CD4-positive, alpha-beta T cell treated with Interleukin-15 for 4 hours (primary cell): ENCODE measurements at places on chromosomes 5 and 9.
A peak's percentile ranks its signal among the peaks of the same experiment; 100 is the strongest.

DNA sequence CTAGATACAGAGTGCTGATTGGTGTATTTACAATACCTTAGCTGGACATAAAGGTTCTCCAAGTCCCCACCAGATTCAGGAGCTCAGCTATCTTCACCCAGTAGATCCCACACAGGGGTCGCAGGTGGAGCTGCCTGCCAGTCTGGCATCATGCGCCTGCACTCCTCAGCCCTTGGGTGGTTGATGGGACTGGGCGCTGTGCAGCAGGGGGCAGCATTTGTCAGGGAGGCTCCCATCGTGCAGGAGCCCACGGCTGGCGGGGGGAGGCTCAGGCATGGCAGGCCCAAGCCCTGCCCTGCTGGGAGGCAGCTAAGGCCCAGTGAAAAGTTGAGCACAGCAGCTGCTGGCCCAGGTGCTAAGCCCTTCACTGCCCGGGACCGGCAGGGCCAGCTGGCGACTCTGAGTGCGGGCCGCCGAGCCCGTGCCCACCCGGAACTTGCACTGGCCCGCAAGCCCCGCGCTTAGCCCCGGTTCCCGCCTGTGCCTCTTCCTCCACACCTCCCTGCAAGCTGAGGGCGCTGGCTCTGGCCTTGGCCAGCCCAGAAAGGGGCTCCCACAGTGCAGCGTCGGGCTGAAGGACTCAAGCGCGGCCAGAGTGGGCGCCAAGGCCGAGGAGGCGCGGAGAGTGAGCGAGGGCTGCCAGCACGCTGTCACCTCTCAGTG is 314.1 kb upstream of the ATP10B start:
- DNase-seq: no peak

GRCh38 chr5:45795458-45795857 is 99.3 kb upstream of the HCN1 start:
- no peak for DNase-seq

- DNase-seq: no peak
These were observed 1.1 kb downstream of the HEXB start for GRCh38 chr5:74685979-74686631.

DNA sequence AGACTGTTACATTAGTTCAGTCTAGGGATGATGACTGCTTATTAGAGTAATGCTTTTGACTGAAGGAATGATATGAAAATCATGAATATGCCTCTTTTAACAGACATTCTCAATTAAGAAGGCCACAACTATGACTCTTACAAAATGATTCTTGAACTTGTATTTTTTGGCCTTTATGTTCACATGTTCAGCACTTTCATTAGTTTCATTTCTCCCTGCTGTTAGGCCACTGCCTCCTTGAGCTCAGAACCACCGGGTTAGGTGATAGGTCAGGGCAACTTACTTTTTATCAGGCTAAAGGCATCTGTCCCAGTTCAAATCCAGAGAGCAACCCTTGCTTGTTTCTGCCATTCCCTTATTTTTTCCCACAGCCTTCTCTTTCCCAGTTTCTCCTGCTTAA is 235.2 kb upstream of the ELL2 start:
- DNase-seq: no peak

GRCh38 chr9:109498195-109499092 is at the start of gene PTPN3:
Gene PTPN3, minus strand, starts transcription at chr9:109498307. Its CDS starts 34,873 bp downstream, at chr9:109463434.
- no peak for DNase-seq

- DNase-seq: no peak
These were observed 261.6 kb downstream of the GLIS3 start for GRCh38 chr9:4038182-4038723.

GRCh38 chr9:99373912-99374311 is 151.8 kb downstream of the SEC61B start:
- DNase-seq: no peak

GRCh38 chr9:131289301-131290035 is at the start of gene PLPP7:
Gene PLPP7, plus strand, starts transcription at chr9:131289723. Its CDS starts 275 bp downstream, at chr9:131289998.
- DNase-seq: no peak

DNA sequence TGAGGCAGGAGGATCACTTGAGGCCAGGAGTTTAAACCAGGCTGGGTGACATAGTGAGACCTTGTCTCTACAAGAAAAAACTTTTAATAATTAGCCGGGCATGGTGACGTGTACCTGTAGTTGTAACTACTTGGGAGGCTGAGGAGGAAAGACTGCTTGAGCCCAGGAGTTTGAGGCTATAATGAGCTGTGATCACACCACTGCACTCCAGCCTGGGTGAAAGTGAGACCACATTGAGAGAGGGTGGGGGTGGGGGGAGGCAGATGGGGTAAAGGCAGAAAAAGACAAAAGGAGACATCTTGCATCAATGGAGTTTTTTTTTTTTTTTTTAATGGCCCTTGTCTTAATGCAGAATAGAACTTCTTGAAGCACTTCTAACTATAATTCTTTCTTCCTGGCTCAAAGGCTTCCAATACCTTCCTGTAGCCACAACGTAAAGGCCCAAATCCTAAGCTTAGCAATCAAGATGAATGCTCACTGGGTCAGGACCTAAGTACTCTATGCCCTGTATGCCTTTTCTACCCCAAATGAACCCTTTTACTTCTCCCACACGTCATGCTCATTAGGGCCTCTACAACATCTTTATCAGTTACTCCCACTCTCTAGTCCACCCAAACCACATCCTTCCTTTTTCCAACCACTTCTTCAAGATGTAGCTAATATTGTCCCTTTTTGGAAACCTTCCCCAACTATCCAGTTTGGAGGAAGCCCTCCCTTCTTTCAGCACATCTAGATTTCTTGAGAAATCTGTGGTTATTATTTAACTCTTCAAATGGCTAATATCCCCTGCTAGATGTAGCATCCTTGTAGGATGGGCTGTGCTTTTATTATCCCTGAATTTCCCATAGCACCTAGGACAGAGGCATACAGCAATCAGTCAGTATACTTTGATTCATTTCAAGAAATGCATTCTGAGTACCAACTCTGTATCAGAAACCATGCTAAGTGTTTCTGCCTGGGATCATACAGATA is 40.8 kb downstream of the CSF2 start:
- no peak for DNase-seq

- no peak for DNase-seq
These were observed 35.2 kb downstream of the SARDH start for GRCh38 chr9:133702798-133703590.

GRCh38 chr5:138911441-138911840 is 36.3 kb upstream of the LRRTM2 start:
- DNase-seq: no peak

- DNase-seq: peak; percentile 48
These were observed 722 bp downstream of the CDC42SE2 start for GRCh38 chr5:131264451-131265099.

DNA sequence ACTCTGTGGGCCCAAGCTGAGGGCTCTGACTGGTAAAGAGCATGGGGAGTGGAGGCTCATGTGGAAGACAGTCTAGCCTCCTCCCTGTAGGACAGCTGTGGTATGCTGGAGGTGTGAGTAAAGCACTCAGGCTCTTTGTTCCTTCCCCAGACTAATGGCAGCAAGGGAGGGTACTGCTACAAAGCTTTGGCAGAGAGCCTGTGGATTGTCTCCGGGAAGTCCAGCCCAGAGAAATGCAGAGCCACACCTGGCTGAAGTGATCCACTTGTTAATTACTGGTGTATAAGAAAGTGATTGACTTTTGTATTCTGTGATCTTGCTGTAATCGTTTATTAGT is 161.7 kb downstream of the OXCT1 start:
- no peak for DNase-seq

GRCh38 chr9:114396558-114397218 is 8.9 kb upstream of the AKNA start:
- DNase-seq: no peak

DNA sequence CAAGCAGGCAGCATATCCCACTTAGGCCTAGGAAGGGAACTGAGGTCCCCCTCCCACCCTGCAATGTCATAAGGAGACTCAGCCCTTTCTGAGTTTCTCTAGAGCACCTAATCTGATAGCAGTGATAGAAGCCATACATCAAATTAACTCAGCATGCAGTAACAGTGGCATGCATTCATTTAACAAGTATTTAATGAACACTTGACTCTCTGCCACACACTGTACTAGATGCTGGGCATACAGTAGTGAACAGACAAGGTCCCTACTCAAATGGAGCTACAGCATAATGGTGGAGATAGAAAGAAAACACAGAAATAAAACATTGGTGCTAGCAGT is 58.6 kb downstream of the SLC22A5 start:
- DNase-seq: no peak

DNA sequence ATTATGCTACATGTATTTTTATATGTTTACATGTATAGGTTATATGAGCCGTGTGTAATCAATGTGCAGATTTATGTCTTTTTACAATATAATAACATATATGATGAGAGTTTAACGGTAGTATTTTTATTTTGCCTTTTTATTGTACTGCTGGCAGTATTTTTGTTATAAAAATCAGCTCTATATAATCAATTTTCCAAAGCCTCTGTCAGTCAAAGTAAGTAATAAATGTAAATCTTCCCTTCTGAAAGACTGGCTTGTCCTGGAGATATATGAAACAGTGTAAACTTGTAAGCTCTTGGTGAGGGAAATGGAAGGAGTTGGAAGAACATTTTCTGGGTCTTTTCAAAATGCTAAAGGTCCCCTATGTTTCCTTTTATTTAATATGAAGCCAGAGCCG is 173.8 kb downstream of the SSBP2 start:
- DNase-seq: no peak

DNA sequence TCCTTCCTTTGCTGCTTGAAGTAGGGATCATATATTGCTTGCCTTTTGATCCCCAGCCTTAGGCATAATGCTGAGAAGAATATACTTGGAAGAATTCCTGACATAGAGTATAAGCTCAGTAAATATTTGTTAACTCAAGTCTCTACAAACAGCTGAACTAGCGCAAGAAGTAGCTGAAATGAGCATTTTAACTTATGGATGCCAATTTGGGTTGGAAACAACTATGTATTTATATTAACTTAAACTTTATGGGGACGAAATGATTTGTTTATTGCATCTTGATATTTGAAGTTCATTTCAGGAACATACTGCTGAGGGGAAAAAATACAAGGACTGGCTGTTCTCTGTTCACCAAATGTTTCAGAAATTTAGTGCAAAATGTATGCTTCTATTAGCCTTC is 258.7 kb downstream of the CDH12 start:
- no peak for DNase-seq

DNA sequence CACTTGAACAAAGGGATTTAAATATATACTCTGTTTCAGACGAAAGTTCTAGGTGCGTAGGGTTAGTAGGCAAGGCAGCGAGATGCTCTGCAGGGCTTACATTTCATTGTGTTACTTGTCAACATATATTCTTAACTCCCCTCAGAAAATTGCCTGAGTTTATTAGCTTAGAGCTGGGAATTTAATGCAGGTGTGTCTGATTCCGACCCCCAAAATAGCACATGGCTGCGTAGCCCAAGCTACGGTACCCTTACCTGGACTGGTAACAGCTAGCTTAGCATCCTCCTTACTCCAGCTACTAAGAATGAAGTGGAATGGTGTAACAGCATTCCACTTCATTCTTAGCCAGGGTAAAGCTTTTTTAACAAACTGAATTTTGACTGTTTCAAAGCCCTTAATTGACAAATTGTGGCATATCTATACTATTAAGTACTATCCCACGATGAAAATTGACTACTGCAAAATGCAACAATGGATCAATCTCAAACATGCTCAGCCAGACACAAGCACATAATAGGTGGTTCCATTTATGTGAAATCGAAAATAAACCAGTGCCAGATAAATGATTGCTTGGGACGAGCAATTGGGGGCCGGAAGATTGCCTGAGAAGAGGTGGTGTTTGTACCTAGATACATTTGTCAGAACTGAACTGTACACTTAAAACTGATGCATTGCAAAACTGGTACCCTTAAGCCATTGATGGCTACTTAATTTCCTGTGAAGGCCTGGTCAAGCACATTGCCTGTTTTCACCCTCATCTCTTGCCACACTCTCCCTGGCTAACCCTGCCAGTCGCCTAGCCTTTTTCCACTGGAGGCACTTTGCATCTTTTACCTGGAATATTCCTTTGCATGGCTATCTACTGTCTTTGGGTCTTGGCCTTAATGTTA is 3.0 kb upstream of the FGF18 start:
- DNase-seq: no peak

DNA sequence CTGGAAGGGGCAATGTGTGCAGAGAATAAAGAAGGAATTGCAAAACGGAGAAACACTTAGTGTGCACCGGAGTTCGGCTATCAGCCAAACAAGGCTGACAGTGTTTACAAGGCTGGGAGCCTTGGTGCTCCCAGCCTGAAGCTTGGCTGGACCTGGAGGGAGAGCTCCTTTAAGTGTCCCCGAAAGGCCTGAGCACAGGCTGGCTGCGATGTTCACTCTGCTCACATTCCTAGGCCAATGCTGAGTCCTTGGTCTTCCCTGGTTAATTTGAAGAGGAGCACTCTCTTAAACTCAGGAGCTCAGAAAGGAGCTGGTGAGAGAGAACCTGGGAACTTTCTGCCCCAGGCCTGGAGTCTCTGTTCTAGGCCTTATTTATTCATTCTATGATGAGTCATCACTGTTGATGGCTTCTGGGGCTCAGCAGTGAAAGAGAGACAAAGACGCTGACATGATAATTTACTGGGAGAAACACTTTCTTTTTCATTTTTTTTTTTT is 88.6 kb upstream of the MYO10 start:
- DNase-seq: no peak

- no peak for DNase-seq
These were observed 43.2 kb upstream of the FOXE1 start for GRCh38 chr9:97809666-97810344.

DNA sequence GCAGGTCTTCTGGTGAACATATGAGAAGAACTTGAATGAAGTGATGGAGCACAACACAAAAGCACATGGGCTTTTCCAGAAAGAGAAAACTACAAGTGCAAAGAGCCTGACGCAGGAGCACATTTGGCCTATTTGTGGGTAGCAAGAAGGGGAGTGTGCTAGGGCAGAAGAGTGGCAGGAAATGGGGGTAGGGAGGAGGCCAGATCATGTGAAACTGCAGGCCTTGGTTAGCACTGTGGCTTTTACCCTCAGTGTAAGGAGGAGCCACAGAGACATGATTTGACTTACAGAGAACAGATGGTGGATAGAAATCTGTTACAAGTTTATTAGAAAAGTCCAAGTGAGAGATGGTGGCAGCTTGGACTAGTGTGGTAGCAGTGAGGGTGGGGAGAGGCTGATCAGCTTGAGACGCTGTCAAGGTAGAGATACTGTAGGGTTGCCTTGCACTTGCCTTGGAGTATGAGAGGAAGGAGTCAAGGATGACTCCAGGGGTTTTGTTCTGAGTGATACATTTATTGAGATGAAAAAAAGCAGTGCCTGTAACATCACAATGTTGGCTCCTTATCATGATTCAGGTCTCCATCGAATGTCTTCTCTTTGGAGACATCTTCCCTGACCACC is 126.7 kb downstream of the PPP2R2B start:
- DNase-seq: peak; percentile 65

DNA sequence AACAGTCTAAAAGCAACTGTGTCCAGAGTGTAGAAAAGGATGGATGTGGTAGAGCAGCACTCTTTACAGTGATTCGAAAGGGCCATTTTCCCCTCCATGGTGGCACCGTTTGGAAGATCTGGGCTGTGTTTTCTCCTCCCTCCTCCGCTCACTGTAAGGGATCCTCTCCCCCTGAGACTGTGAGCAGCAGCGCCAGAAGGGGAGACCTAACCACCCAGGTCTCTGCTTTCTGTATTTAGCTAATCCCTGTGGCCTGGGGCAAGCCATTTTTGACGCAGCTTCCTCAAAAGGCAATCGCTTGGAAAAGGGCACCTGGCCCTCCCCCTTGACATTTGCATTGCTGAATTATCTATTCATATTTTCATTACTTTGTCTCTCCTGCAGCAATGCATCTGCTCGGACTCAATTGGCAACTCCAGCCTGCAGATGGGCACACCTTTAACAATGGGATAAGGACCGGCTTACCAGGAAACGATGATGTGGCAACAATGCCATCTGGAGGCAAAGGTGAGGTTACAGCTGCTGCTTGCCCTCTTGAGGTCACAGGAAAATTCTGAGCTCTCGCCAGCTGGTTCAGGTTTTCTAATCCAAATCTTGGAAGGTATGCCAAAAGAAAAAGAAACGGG is 244.3 kb upstream of the WWC1 start:
- no peak for DNase-seq
